Mammary epithelial cell (primary cell): ENCODE measurements at places on chromosomes 6 and 20. TPM values are rescaled to one million over a fixed set of nuclear protein-coding genes. Genes with fewer than 3 reads are reported as not detected.

GRCh38 chr20:53550280-53551187, 43.1 kb downstream of the ZNF217 start:
- no peak for DNase-seq

GRCh38 chr6:3026791-3027626, 27.3 kb downstream of the NQO2 start:
- DNase-seq = no peak

- no peak for DNase-seq
Observed at GRCh38 chr6:41704028-41704427, 31.4 kb downstream of the TFEB start.

GRCh38 chr6:14758421-14759081, 487.3 kb upstream of the JARID2 start:
- peak; percentile 92 for DNase-seq

PCK1 gene
- polyA plus RNA-seq = not detected
